ENCODE measurements at places on chromosomes 3 and 15.

DNA sequence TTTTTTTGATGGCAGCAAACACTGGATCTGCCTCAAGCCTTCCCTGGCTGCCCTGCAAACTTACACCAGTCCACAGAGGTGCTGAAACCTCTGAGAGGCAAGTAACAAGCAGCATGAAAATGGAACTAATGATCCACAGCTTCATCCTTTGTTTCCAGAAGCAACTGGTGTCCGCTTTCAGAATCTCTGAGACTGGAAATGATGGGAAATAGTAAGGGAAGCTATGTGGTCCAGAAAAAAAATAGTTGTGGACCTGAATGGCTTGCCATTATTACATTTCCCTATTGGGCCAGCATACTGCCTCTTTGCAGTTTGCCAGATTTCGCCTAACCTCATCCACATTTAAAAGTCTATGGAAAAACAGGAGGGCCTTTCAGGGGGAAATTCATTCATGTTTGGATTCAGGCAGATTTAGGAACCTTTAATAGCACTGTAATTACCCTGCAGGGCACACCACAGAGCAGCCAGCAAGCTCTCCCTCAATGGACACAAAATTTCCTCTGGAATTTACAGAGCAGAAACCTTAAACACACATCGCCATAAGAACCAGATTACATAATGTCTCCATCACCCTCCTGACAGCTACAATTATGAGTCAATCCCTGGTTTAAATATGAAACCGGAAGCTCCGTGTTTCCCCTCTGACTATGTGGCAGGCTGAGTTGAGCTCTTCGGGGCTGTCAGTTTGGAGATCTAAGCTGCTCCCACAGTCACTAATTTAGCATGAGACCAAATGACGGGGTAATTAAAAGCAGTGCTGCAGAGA lies 134.4 kb downstream of the TMCO5A start:
- no peak for DNase-seq

GRCh38 chr3:149832086-149832485 lies 19.1 kb downstream of the RNF13 start:
- DNase-seq: no peak

DNA sequence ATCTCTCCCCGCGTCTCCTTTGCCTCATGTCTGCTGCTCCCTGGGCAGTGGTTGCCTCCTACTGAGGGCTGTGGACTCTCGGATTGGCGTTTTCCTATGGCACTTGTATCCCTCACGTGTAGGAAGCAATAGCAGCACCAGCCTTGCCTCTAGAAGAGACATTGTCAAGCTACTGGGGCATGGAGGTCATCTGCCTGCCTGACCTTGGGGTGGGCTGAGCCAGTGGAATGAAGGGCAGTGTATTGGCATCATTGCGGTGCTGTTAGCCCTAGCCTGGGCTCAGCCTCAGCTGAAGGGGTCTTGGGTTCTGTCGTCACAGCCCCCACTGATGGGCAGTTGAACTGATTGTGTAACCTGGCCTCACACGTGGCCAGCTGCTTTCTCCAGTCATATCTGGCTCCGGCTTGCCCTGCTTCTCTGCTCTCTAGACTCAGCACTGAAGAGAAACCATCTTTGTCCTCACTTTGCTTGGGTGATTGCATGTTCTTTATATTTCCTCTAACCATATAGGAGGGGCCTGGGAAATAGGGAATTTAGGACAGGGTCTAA lies 8.1 kb downstream of the ABCF3 start:
- no peak for DNase-seq

GRCh38 chr15:88219623-88220022 lies 36.9 kb downstream of the NTRK3 start:
- no peak for DNase-seq

- no peak for DNase-seq
Measured at GRCh38 chr15:86079508-86080266, at the start of gene AGBL1. AGBL1 (plus strand) TSS chr15:86079871.

- no peak for DNase-seq
Measured at GRCh38 chr15:101444015-101444414, 45.5 kb downstream of the PCSK6 start.

DNA sequence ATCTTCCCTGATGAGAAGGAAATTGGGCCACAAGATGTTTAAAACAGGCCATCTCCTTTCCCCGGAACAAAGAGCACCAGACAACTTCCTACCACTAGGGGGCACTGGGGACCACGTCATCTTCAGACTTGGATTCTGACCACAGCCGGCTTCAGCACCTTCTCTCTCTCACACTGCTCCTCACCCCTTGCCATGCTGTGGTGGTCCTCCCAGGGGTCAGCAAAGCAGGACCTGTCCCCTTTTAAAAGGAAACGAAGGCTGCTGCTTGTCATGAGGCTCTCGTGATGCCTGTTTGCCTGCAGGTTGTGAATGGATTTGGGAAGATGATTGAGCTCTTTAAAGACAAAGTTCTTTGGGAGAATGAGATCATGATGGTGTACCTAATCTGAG lies 16.2 kb downstream of the RFT1 start:
- peak; percentile 76 for DNase-seq

DNA sequence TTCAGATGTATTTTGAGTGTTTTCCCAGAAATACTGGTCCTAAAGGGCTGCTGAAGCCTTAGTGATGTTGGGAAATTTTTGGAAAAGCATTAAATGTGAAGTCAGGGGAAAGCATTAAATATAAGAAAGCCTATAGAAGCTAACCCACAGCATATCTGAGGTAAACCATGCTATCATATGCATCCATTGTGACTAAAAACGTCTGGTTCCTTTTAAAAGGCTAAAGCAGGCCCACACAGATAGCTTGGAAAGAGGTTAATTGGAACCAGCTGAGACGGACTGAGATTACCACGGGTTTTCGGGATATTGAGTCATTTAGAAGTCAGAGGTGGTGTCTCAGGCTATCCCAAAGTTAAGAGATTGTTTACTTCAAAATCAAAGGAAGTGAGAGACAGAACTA lies 78.2 kb downstream of the CYP19A1 start:
- no peak for DNase-seq

DNA sequence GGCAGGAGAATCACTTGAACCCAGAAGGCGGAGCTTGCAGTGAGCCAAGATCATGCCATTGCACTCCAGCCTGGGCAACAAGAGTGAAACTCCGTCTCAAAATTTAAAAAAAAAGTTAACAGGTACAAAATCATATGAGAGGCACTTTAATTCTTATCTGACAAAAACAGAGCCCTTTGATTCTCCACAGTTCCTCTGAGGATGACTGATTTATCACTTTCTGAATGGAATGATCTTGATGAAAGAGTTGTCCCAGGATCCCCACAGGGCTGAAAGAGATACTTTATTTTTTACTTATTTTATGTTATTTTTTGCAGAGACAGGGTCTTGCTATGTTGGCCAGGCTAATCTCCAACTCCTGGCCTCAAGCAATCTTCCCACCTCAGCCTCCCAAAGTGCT lies 4.0 kb downstream of the LHFPL4 start:
- no peak for DNase-seq

DNA sequence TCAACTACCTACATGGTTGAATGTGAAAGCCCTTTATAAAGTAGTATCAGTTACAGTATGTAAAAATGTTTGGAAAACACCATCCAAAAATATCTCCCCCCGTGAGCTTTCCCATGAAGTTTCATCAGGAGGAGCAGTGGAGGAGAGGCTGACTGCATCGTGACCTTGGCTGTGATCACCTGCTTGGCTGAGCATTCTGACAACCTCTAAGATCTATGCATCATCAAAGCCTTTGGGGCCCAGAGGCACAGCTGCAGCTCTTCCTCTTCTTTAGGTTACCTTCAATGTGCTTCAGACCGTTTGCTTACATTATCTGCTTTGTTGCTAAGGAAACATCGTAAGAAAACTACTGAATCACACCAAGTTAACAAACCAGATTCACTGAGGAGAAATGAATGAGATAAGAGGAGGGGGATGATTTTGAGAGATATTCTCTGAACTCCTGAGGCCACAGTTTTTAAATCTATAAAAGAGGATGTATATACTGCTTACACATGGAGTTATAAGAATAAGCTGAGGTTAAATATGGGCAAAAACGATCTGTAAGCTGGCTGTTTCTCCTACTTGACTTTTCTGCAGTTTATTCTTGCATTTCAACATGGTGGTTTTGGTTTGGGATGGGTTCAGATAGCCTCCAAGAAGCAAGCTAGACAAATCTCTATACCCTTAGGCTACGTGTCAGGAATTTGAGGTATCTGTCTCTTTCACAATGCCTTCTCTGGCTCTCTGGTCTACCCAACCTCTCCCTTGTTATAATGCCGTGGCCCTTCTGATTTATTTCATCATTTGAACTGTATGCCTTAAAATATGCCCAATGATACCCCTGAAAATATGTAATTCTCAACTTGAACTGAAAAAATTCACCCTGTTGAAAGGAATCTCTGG lies 4.0 kb downstream of the GCSAM start:
- peak; percentile 27 for DNase-seq

- no peak for DNase-seq
Measured at GRCh38 chr15:62506217-62506805, 341.2 kb upstream of the C2CD4B start.

- DNase-seq: no peak
Measured at GRCh38 chr3:31903686-31904431, 77.2 kb downstream of the OSBPL10 start.

GRCh38 chr3:168709073-168709472 lies 613.3 kb upstream of the GOLIM4 start:
- no peak for DNase-seq

- no peak for DNase-seq
Measured at GRCh38 chr3:184545769-184546168, 15.8 kb upstream of the EPHB3 start.

- no peak for DNase-seq
Measured at GRCh38 chr3:138849222-138849940, 14.7 kb upstream of the PIK3CB start.

DNA sequence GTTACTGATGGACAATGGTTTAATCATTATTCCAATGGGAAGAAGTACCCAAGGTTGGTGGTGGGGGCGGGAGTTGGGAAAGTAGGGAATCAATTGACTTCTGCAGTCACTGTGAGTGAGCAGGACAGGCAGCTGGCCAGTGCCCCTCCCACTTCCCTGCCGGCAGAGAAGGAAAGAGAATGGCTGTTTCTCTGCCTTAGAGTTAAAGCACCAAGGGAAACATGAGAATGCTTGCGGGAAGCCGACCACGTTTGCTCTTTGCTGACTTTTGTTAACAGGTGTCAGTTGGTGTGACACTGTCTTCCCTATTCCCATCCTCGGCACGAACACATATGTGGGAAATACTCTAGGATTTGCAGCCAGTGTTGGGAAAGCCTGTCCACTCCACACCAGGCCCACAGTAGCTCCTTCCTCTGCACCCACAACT lies 33.5 kb upstream of the MFSD1 start:
- DNase-seq: no peak

- no peak for DNase-seq
Measured at GRCh38 chr3:24226397-24226796, 268.3 kb downstream of the THRB start.

DNA sequence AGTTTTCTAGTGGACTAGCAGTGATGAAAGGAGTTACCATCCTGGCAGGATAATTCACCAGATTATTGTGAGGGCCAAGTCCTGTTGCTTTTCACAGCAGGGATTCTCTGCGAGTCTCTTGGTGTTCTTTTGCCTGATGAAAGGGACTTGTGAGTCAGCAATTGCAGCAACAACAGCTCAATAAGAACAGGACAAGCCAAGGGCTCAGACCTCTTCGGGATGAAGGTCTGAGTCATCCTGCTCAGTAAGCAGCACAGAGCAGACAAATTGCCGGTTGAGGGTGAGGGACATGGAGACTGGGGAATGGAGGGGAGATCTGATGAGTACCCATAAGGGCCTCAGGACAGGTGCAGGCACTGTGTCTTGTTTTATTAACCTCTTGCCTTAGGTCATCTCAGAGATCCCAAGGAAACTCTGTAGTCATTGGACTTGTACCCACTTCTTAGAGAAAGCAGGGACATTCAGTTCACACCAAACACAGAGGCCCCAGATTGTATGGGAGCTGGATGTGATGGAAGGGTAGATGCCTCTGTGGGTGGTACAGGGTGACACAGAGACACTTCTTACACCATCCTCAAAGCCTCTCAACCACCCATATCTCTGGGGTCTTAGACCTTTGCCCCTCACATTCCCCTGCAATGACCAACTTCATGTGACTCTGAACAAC lies 173.8 kb upstream of the TLE3 start:
- no peak for DNase-seq

- DNase-seq: no peak
Measured at GRCh38 chr3:82423268-82424030, 662.0 kb upstream of the GBE1 start.

GRCh38 chr3:46974421-46975171 lies 1.9 kb downstream of the CCDC12 start:
- DNase-seq: no peak

- DNase-seq: no peak
Measured at GRCh38 chr3:157572559-157573270, 69.5 kb upstream of the VEPH1 start.

GRCh38 chr3:124059580-124059979 lies 67.7 kb upstream of the ROPN1 start:
- DNase-seq: no peak

DNA sequence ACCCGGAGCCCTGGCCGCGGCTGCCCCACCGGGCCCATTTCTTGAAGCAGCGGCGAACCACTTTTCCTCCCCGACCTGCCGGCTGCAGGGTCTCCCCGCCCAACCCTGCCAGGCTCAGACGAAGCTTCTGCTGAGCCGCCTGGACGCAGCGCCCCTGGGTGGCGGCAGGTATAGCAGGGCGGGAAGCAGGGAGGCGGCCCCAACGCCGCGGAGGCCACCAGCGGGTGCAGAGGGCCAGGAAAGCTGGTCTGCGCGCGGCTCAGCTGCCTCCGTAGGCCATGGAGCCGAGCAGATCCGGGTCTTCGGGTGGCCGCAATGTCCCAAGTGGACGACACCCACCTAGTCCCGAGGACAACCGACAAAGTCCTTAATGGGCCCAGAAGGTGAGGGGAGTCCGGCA lies 21.9 kb upstream of the SRPRB start:
- no peak for DNase-seq

DNA sequence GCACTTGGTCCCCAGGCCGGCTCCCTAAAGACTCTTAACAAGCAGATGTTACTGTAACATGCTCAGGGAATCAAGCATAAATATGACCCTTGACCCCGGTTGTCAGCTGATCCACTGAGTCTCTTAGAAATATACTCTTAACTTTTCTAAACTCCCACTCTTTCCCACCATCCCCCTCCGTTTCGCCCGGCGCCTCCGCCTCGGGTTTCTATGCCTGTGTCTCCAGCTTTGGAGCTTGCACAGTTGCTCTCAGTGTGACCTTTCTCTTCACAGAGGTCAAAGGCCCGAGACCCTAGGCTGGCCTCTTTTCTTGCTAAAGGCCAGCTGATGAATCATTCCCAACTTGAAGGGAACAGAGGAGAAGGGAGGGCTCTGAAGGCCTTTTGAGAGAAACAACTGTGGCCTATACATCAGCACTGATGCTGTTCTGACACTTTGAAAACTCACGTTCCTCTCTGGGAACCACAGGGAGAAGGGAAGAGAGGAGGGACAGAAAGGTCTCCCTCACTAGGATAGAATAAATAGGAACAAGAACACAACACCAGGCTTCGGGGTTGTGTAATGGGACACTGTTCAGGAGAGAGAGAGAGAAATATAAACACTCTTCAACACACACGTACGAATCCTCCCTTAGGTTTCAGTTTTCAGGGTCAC lies 484.5 kb upstream of the NR2F2 start:
- no peak for DNase-seq

Measured in T-helper 9 cell (primary cell).